ENCODE measurements at places on chromosomes 13 and 19. TPM values are rescaled to one million over a fixed set of nuclear protein-coding genes. Genes with fewer than 3 reads are reported as not detected.

DNA sequence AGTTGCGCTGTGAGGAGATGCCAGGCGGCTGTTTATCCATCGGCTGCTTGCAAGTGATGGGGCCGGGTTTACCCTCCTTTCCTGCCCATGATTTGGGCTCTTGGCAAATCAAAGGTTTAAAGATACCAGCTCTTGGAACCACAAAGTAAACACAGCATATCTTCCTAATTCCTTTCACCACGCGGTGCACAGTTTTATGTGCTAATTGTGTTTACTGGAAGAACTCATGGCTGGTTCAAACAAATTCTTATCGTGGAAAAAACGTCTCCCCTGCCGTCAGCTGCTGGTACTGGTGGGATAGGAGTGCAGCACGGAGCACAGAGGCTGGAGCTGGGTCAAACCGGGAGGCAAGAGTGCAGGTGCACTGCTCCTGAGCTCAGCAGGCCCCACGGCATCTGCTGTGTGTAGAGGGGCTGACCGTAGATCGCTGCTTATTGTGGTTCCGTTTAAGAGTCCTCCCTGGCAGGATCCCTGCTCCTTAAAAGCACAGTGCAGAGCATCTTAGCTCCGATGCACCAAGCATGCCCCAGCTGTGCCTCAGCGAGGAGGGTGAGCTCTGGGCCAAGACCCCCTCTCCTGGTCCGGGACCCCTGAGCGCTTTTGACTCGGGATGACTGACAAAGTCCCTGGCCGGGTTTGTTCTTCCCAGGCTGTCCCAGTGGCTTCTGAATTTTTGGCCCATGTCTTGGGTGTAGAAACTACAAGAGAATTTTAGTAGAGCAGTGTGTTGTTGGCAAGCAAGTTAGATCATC, 51.3 kb upstream of the GAS6 start:
- H3K4me3 ChIP-seq: no peak overlapping the region
- DNase-seq: no peak
- no peaks in the 10 kb centered on the region for H3K4me1 ChIP-seq
- H3K36me3 ChIP-seq: peaks cover 9% of the 10 kb centered on the region

- peaks cover 48% of the 10 kb centered on the region for H3K36me3 ChIP-seq
- H3K27ac ChIP-seq: no peak overlapping the region
- H3K4me1 ChIP-seq: no peaks in the 10 kb centered on the region
- no peak for DNase-seq
- peaks cover 3% of the 10 kb centered on the region for H3K27me3 ChIP-seq
Measured at GRCh38 chr19:10680545-10681135, 20.6 kb upstream of the QTRT1 start.

DNA sequence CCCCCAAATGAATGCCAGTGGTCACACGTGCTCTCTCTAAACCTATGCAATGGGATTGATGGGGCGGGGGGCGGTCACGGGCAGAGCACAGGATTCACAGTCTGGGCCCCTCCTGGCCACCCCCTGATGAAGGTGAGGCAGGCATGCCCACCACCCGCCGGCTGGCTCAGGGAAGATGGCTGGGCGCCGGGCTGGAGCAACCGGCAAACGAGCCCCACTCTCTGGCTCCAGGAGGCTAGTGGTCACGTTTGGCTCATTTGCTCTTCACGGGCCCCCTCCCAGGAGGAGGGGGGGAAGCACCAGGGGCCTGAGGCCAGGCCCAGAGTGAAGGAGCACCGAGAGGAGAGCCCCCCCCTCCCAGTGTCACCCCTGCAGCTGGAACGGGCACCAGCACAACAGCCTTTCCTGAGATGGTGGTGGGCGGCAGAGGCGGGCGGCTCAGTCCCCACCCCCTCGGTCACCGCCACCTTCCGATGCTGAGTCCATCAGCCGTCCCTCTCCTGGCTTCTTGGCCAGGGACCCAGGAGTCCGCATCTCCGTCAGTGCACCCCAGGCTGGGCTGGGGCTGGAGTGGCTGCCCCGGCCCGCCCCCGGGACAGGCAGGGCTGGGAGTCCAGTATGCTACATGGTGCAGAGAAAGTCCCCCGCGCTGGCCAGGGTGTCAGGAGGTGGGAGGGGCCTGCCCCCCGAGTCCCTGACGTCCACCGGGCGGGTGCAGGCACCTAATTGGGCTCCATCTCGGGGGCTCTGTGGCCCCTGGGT, 9.7 kb downstream of the BBC3 start:
- DNase-seq: no peak
- H3K27me3 ChIP-seq: peaks cover 6% of the 10 kb centered on the region
- H3K4me1 ChIP-seq: peaks cover 4% of the 10 kb centered on the region
- H3K4me3 ChIP-seq: no peak overlapping the region
- H3K36me3 ChIP-seq: peaks cover 5% of the 10 kb centered on the region
- no peak overlapping the region for H3K27ac ChIP-seq

DNA sequence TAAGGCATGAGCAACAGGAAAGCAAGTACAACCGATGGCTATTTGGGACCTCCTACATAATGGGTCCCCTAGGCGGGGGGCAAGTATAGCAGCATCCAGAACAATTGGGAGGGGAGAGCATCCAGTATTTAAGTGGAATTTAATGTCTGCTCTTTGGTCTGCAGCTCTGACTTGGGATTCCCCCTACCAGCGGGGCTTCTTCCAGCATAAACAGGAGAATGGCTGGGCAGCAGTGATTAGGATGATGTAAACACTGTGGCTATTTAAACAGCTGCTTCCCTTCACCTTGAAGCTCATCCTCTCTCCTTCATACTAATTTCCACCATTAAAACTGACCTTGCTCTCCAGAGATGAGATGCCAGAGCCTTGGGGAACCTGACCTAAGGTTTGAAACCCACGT, 73.9 kb upstream of the OXGR1 start:
- peaks cover 8% of the 10 kb centered on the region for H3K36me3 ChIP-seq
- H3K27ac ChIP-seq: no peak overlapping the region
- H3K27me3 ChIP-seq: peaks cover 10% of the 10 kb centered on the region
- peak; percentile 6 for DNase-seq
- peaks cover 29% of the 10 kb centered on the region for H3K4me1 ChIP-seq
- H3K4me3 ChIP-seq: no peak overlapping the region

- peaks cover 3% of the 10 kb centered on the region for H3K27me3 ChIP-seq
- no peaks in the 10 kb centered on the region for H3K36me3 ChIP-seq
- H3K4me1 ChIP-seq: no peaks in the 10 kb centered on the region
- no peak for DNase-seq
Measured at GRCh38 chr19:45653634-45654033, 14.4 kb upstream of the GIPR start.

DNA sequence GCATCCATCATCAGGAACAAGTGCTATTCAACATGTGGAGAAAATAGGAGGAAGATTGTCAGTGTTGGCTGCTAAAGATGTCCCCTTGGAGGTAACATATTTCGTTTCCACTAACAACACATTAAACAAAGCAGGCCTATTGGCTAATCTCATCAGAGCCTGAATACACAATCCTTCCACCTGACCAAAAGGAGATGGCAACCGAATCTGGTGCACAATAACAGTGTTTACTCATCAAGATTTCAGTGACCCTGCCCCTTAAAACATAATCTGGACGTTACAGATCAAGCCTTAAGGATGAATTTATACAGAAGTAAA, 582.5 kb downstream of the EFNB2 start:
- no peak overlapping the region for H3K27ac ChIP-seq
- no peak overlapping the region for H3K4me3 ChIP-seq
- no peak for DNase-seq
- peaks cover 2% of the 10 kb centered on the region for H3K27me3 ChIP-seq
- no peaks in the 10 kb centered on the region for H3K36me3 ChIP-seq
- peaks cover 6% of the 10 kb centered on the region for H3K4me1 ChIP-seq

GRCh38 chr13:39272994-39273393, 234.7 kb downstream of the NHLRC3 start:
- H3K4me3 ChIP-seq: no peak overlapping the region
- no peak overlapping the region for H3K27ac ChIP-seq
- no peak for DNase-seq
- H3K4me1 ChIP-seq: peaks cover 16% of the 10 kb centered on the region

DNA sequence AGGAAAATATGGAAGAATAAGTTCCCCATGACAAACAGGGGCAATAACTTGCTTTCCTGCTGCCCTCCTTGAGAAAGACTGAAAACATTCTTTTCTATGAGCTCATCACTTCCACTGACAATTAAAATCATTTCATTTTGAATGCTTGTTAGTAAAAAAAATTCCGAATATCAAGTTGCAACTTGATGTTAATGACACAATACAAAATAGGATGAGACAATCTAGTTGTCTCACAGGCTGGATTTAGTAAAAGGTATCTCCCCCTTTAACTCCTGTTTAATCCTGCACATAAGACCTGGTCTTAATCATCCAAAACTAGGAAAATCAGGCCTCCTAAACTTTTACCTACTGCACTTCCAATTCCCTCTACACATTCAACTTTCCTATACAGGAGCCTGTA, 24.7 kb downstream of the IRS2 start:
- no peak for DNase-seq
- peaks cover 2% of the 10 kb centered on the region for H3K27me3 ChIP-seq
- no peak overlapping the region for H3K4me3 ChIP-seq
- H3K4me1 ChIP-seq: peaks cover 13% of the 10 kb centered on the region
- H3K27ac ChIP-seq: no peak overlapping the region
- H3K36me3 ChIP-seq: peaks cover 6% of the 10 kb centered on the region

- no peak overlapping the region for H3K27ac ChIP-seq
- peaks cover 23% of the 10 kb centered on the region for H3K36me3 ChIP-seq
- H3K4me3 ChIP-seq: no peak overlapping the region
Measured at GRCh38 chr19:17582613-17583012, 27.2 kb downstream of the COLGALT1 start.

GRCh38 chr19:46428239-46429135, at the start of gene PNMA8C:
PNMA8C (minus strand) TSS chr19:46428936; CDS start chr19:46428359, 577 bp downstream.
- peaks cover 15% of the 10 kb centered on the region for H3K27me3 ChIP-seq
- no peaks in the 10 kb centered on the region for H3K36me3 ChIP-seq
- H3K4me3 ChIP-seq: peak within 1 kb of the TSS; percentile 60
- peak within 1 kb of the TSS; percentile 16 for H3K27ac ChIP-seq
- peaks cover 15% of the 10 kb centered on the region for H3K4me1 ChIP-seq
- peak; percentile 75 for DNase-seq

DNA sequence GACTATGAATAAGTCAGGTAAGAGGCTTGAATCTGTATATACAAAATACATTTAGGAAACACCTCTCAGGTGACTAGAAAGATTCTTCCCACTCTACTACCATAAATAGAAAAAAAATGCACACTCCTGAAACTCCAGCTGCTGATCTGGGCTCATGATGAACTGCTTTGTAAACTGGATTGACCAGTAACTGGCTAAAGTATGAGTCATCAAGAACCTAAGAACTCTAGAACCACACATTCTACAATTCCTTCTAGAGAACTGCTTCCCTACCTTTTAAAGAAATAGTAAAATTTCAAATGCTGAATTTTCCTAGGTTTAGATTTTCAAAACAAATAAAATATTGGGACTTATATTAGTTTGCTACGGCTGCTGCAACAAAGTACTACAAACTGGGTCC, 55.2 kb downstream of the ELF1 start:
- no peaks in the 10 kb centered on the region for H3K27me3 ChIP-seq
- H3K36me3 ChIP-seq: peaks cover under 1% of the 10 kb centered on the region
- no peak overlapping the region for H3K4me3 ChIP-seq
- H3K27ac ChIP-seq: no peak overlapping the region
- DNase-seq: no peak

GRCh38 chr13:25719666-25720065, 332.1 kb downstream of the SHISA2 start:
- peaks cover 2% of the 10 kb centered on the region for H3K27me3 ChIP-seq
- no peaks in the 10 kb centered on the region for H3K36me3 ChIP-seq
- H3K4me1 ChIP-seq: peaks cover 20% of the 10 kb centered on the region
- no peak for DNase-seq
- no peak overlapping the region for H3K4me3 ChIP-seq

DNA sequence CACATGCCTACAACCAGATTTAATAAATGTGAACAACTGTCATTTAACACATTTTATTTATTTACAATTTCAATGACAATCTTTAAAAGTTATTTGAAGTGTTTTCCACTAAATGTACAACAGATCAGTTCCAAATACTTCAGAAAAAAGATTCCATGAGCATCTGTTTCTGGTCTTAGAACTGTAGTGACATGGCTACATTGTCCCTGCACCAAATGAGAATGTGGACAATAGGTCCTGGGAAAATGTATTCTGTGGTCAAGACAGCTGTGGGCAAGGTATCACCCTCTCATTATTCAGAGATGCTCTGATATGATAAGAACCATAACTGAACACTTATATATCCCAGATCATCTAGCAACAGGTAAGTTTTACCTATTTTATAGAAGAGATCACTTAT, 43.7 kb downstream of the ELF1 start:
- H3K36me3 ChIP-seq: no peaks in the 10 kb centered on the region
- no peak overlapping the region for H3K27ac ChIP-seq
- no peaks in the 10 kb centered on the region for H3K27me3 ChIP-seq
- H3K4me1 ChIP-seq: peaks cover 26% of the 10 kb centered on the region

PLPP2 gene
- 26.2 TPM for total RNA-seq

DNA sequence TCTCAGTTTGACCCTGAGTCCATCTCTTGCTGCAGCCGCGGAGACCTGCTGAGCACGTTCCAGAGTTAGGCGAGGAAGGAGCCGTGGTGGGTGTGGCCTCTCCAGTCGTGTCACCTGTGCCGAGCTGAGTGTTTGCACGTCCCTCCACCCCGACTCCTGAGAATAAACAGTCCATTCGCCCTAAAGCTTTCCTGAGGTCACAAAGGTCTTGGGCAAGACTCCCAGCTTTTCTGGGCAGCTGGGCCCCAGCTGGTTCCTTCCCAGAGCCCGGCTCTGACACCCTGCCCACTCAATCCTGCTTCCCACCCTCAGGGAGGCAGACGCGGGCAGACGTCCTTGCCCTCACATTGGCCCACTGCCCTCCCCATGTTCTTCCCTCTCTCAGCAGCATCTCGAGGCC, 142.2 kb downstream of the KCTD15 start:
- H3K27me3 ChIP-seq: peaks cover 7% of the 10 kb centered on the region
- H3K27ac ChIP-seq: no peak overlapping the region
- no peak for DNase-seq
- H3K4me1 ChIP-seq: no peaks in the 10 kb centered on the region

DNA sequence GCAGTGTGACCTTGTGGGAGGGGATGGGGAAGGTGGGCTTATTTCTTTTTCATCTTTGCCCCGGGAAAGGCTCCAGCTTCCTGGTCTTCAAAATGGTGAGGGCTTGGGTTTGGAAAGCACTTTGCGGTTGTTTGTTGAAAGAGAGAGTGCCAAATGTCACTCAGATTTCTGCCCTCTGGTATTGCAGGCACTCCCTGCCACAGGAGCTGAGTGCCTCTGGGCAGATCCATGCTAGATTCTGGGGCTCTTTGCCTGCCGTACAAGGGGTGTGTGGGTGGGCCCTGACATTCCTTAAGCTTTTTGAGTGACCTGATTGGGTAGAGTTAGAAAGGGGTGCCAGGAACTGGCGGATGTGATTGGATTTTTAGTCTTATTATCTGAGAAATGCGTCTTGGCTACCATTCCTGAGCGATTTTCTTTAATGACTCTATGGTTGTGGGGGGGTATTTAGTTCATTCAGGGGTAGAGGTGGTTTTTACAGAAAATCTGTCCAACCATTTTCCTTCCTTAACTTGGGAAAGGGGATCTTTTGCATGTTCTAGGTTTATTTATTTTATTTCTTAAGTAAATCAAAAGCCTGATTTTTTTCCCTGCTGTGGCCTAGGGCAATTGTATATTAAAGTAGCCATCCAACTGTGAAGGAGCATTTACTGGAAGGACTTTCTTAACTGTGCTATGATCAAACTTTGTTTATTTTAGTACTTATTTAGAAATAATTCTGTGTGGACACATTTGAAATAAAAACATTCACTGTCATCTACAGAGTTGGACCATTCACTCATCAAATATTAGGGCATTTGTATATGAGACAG, 3.2 kb downstream of the ARHGAP35 start:
- H3K4me1 ChIP-seq: peaks cover 23% of the 10 kb centered on the region
- peaks cover 7% of the 10 kb centered on the region for H3K27me3 ChIP-seq
- H3K36me3 ChIP-seq: peaks cover 5% of the 10 kb centered on the region

SMIM44 gene
- not detected for total RNA-seq

ZNF560 gene
- total RNA-seq: not detected

DUS3L gene
- 16.2 TPM for total RNA-seq

ZNF99 gene
- not detected for total RNA-seq

CYP2F1 gene
- not detected for total RNA-seq

Measured in endothelial cell (in vitro differentiated cells).